CD4-positive, alpha-beta T cell (primary cell): ENCODE measurements at places on chromosomes 2 and 18.

DNA sequence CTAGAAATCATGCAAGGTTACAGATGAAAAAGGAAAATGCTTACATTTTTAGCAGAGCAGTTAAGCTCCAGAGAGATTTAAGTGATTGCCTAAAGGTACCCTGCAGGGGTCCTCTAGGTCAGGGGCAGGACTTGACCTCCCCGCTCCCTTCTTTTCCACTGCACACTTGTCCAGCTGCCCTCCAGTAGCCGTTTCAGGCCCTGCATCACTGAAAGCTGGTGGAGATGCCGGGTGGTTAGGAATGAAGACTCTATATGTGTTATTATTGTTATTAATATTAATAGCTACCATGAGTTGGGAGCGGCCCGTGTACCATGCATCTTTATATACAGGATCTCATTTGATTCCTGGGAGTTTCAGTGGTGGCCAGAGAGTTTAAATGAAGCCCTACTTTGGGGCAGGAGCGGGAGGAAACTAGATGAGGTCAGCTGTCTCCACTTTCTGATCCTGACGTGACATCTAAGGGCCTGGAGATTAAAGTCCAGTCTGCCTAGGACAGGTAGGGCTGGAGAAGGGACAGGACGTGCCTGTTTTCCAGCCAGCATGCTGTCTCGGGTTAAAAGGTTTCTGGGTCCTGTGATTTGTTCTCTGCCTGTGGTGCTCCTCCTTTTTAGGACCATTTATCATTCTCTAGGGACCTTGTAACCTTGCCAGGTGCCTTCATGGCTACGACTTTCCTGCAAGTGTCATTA, 2.1 kb downstream of the TMEM37 start:
- DNase-seq: no peak

DNA sequence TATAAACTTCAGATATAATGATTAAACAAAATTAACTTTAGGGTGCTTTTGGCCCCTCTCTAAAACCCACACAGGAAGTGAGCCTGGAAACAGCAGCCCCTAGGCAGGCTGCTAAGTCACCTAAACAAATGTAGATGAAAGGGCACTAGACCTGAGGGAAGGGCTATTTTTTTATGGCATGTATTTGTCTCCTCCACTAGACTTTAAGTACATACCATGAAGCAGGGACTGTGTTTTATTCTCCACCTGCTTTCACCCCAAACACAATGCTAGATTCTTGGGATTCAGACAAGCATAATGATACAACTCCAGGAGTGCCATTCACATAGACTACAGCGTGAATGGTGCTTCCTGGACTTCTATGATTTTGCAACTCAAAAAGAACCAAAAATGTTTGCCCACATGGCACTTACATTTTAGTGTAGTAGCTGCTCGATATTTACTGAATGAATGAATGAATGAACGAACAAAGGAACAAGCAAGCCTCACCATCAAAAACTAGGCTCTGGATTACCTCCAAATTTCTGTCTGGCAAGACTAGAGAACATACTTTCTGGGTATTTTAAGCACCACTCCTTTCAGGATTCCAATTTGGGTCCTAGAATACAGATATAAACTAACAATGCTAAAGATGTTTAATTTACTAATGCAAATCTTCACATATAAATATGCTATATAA, 10.1 kb downstream of the ATAD2B start:
- DNase-seq: no peak

DNA sequence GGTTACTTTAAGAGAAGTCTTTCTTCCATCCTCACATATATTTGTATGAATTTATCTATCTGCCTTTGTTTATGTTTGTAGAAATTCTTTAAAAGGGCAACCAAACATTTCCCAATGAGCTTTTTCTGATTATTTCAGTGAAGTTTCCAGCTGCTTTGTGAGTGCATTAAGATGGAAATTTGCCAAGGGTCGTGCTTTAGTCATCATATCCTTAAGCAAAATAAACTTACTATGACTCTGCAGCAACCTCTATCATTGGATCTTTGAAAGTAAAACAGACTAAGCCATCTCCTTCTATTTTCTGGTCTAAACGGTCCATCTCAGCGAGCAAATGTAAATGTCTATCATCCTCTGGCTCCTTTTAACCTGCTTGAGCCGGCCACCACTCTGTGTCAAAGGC, 489.3 kb downstream of the SOX11 start:
- DNase-seq: no peak

DNA sequence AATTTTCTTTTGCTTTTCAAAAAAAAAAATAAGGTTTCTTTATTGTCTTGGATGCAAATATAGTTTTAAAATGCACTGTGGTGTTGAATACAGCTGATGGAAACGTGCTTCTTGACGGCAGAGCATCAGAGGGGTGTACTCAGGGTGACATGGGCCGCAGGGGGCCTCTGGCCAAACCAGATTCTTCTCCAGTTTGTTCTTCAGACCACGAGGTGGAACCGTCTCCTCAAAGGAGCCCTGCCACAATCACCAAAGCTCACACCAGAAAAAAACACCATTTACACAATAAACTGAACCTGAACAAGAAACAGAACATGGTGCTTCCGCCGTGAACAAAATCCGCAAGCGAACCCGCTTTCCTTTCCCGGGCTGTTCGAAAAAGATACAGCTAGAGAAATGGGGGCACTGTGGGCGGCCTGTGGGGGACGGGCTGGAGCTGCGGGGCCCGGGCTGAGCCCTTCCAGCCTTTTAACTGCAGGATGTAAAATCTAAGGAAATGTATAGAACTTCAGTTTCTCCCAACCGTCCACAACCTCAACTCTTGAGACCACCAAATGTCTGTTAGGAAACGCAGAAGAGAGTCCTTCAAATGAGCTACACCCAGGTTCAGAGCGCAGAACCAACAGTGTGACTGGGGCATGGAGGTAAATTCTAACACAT, 34.5 kb downstream of the PSMG2 start:
- no peak for DNase-seq

- DNase-seq: no peak
These were observed 1563.1 kb downstream of the LRP1B start for GRCh38 chr2:140567734-140568133.

- no peak for DNase-seq
These were observed 41.8 kb downstream of the SMAD7 start for GRCh38 chr18:48908916-48909315.

GRCh38 chr2:184677171-184677570, 78.8 kb downstream of the ZNF804A start:
- DNase-seq: no peak

DNA sequence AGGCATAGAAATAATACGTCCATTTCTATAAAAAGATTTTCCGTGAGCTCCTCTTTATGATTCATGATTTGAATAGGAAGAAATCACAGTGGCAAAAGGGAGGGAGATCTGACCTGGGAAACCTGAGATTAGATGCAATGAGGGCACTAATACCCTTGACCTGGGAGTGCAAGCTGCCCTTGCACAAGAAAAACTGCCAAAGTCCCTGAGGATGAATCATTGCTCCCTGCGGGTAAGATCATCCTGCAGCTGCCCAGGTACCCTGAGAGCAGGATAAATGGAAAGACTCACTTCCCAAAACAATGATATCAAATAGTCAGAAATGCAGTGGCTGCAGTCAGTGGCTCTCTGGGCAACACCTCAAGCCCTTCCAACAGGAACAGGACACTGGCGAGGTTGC, 11.6 kb downstream of the FHL2 start:
- DNase-seq: no peak

DNA sequence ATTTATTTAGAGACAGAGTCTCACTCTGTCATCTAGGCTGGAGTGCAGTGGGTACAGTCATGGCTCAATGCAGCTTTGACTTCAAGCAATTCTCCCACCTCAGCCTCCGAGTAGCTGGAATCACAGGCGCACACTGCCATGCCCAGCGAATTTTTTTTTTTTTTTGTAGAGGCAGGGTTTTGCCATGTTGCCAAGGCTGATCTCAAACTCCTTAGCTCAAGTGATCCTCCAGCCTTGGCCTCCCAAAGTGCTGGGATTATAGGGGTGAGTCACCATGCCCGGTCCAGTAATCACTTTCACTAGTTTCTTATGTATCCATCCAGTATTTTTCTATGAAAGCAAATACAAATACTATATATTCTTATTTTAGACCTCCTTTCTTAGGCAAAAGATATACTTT, 24.0 kb downstream of the PRKAG3 start:
- no peak for DNase-seq
